ENCODE measurements at places on chromosomes 2 and 18.

- no peak overlapping the region for H3K4me3 ChIP-seq
- no peak for DNase-seq
- no peak overlapping the region for H3K27ac ChIP-seq
- no peaks in the 10 kb centered on the region for H3K36me3 ChIP-seq
- no peaks in the 10 kb centered on the region for H3K27me3 ChIP-seq
These were observed 82.1 kb downstream of the ZBTB7C start for GRCh38 chr18:48326901-48327675.

GRCh38 chr2:34037157-34037556 is 438.1 kb upstream of the FAM98A start:
- no peaks in the 10 kb centered on the region for H3K36me3 ChIP-seq
- no peaks in the 10 kb centered on the region for H3K27me3 ChIP-seq
- H3K4me3 ChIP-seq: no peak overlapping the region
- DNase-seq: peak; percentile 42

GRCh38 chr2:11515490-11515981 is 18.3 kb upstream of the GREB1 start:
- H3K4me3 ChIP-seq: peak overlapping the region; percentile 15
- no peaks in the 10 kb centered on the region for H3K27me3 ChIP-seq
- DNase-seq: peak; percentile 75
- peaks cover 63% of the 10 kb centered on the region for H3K4me1 ChIP-seq

- DNase-seq: peak; percentile 56
- no peaks in the 10 kb centered on the region for H3K36me3 ChIP-seq
These were observed 912.7 kb downstream of the CPS1 start for GRCh38 chr2:211468877-211469663.

GRCh38 chr18:61581578-61582201 is 248.5 kb downstream of the CDH20 start:
- H3K27ac ChIP-seq: no peak overlapping the region
- no peaks in the 10 kb centered on the region for H3K4me1 ChIP-seq
- peaks cover 15% of the 10 kb centered on the region for H3K27me3 ChIP-seq

DNA sequence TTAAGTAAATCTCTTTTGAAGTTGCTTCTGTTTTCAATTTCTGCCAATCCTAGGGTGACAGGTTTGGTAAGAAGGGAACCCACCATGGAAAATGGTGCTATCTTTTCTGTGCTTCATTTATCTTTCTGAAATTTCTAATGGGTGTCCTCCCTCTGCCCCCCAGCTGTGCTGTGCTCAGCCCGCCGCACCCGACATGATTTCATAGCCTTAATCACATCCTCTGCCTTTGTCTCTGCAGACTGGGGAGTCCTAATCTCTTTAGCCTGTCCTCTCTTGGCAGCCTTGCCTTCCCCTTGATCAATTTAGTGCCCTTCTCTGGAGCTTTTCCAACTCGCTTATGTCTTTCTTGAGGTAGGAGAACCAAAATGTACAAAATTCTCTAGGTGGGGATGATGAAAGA is 49.3 kb downstream of the DNMT3A start:
- peaks cover 14% of the 10 kb centered on the region for H3K4me1 ChIP-seq
- H3K36me3 ChIP-seq: no peaks in the 10 kb centered on the region
- no peaks in the 10 kb centered on the region for H3K27me3 ChIP-seq

- H3K4me3 ChIP-seq: no peak overlapping the region
- DNase-seq: peak; percentile 51
- peaks cover 6% of the 10 kb centered on the region for H3K4me1 ChIP-seq
These were observed 146.4 kb downstream of the FTCDNL1 start for GRCh38 chr2:199704358-199705238.

DNA sequence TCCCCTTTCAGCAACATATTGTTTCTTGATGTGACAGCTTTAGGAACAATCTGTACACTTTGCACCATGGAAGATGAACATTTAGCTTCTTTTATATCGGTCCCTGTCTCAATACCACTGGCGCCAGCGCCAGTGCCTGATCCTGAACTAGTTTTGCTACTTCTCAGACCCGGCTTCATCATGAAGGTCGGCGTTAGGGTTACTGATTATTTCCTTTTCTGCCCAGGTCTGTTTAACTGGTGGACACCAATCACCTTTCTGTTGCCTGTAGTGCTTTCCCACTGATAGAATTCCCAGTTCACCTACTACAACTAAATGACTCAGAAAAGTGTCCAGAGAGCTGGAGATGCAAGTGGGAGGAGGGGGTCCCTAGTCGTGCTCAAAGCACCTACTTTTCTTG is 99.5 kb downstream of the MYCN start:
- H3K36me3 ChIP-seq: no peaks in the 10 kb centered on the region
- H3K4me3 ChIP-seq: no peak overlapping the region
- no peaks in the 10 kb centered on the region for H3K27me3 ChIP-seq
- H3K4me1 ChIP-seq: peaks cover 34% of the 10 kb centered on the region
- no peak for DNase-seq

DNA sequence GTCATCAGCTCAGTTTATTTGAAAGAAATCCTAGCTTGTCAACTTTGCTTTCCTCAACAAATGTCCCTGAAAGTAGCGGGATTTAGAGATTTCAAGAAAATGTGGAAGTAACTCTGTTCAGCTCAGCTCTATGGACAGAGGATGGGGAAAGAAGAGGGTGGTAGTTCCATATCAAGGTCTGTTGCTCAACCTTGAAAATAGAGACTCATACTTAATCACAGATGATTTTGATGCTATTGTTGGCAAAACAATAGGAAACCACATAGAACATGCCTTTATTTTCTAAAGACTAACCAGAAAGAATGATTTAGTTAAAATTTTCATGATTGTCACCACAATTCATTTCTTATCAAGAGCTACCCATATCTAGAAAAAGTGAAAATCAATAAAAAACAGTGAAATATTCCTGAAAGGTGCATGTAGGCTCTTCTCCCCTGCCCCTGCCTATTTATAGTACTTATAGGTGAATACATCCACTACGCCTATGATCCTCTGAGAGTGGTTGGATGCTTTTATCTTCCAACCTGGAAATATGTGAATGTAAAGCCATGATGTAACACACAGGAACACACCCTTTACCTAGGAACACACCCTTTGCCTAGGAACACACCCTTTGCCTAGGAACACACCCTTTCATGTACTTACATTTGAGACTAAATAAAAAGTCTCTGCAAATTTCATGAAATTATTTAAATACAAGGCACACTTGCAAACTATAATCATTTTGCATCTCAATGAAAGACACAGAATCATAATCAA is 65.8 kb downstream of the ETAA1 start:
- H3K27me3 ChIP-seq: no peaks in the 10 kb centered on the region
- H3K4me1 ChIP-seq: no peaks in the 10 kb centered on the region
- H3K27ac ChIP-seq: no peak overlapping the region
- H3K36me3 ChIP-seq: no peaks in the 10 kb centered on the region

DNA sequence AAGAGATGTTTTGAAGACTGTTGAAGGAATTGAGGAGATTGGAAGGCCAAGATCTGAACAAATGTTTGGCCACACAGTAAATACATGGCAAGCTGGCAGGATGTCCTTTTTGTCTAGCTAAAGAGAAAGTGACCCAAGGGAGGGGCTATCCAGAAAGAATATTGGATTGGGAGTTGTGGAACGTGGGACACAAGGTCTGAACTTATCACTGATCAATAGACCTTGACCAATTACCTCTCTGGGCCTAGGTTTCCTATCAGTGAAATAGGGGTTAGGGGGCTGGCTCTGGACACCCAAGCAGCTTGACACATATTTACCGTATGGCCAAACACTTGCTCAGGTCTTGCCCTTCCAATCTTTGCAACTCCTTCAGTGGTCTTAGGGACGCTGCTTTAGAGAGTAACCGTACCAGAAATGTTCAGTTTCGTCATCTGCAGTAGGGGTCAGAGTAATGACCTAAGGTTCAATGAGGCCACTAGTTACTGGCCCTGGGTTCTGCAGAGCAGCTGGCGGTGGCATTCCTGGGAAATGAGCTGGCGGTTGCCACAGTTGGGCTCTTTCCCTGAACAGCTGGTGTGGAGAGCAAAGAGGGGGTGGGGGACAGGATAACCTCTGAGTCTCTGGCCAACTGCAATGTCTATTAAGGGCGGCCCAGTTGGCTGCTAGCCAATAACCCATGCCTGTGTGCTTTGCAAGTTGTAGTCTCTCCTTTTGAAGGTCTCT is 70.1 kb upstream of the STPG4 start:
- H3K27ac ChIP-seq: no peak overlapping the region
- no peaks in the 10 kb centered on the region for H3K27me3 ChIP-seq
- peaks cover 17% of the 10 kb centered on the region for H3K4me1 ChIP-seq

DNA sequence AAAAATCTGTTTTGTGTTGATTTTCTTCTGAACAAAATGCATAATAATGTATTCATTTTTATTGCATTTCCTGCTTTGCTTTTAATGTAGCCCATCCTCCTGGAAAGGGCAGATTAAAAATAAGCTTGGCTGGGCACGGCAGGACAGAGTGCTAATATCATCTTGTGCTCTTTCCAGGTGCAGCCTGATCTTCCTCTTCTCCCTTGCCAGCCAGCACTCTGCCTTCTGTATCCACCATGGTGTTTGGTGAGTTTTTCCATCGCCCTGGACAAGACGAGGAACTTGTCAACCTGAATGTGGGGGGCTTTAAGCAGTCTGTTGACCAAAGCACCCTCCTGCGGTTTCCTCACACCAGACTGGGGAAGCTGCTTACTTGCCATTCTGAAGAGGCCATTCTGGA is 52.3 kb downstream of the KCNS3 start:
- no peak for DNase-seq
- H3K27me3 ChIP-seq: no peaks in the 10 kb centered on the region
- no peak overlapping the region for H3K4me3 ChIP-seq
- H3K36me3 ChIP-seq: no peaks in the 10 kb centered on the region

DNA sequence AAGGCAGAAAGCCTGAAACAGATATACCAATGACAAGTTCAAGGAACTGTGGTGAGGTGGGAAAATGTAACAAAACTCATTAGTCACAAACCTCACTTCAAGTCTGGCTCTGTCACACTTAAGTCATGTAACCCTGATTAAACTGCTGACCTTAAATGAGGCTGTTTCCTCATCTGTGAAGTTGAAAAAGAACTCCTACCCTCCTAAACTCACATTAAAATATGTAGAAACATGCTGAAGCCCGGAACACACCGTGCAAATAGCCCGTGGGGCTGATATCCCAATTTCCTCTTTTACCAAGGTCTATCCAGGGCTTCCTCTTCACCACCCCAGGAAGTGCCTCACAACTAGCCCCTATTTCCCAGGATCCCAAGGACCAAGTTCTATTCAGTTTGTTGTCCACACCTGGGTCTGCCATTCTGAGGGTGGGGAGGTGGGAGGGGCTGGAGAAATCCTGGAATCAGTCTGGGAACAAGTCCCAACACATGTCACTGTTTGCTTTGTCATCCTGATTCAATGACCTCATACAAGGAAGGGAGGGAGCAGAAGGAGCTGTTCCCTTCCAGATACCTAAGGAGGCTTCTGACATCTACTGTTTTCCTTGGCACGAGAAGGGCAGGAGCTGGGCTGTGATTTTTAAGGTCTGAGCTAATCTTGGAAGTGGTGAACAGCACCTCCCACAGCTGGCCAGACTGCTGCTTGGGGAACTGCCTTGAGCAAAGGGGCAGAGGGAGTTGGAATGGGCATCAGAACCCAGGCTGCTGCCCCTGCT is 42.3 kb downstream of the SLC4A1AP start:
- H3K4me1 ChIP-seq: peaks cover 5% of the 10 kb centered on the region
- no peak for DNase-seq
- no peaks in the 10 kb centered on the region for H3K27me3 ChIP-seq
- no peaks in the 10 kb centered on the region for H3K36me3 ChIP-seq

GRCh38 chr2:147424766-147425165 is 420.1 kb upstream of the ACVR2A start:
- H3K27me3 ChIP-seq: no peaks in the 10 kb centered on the region
- H3K36me3 ChIP-seq: no peaks in the 10 kb centered on the region
- no peak overlapping the region for H3K4me3 ChIP-seq

- no peak overlapping the region for H3K4me3 ChIP-seq
- no peak for DNase-seq
- H3K27ac ChIP-seq: no peak overlapping the region
These were observed 104.5 kb upstream of the YWHAQ start for GRCh38 chr2:9735335-9735734.

- H3K4me1 ChIP-seq: no peaks in the 10 kb centered on the region
- H3K4me3 ChIP-seq: no peak overlapping the region
- no peak overlapping the region for H3K27ac ChIP-seq
- H3K27me3 ChIP-seq: no peaks in the 10 kb centered on the region
- DNase-seq: no peak
These were observed 332.5 kb upstream of the TNP1 start for GRCh38 chr2:217192366-217192765.

- no peak for DNase-seq
- peaks cover 32% of the 10 kb centered on the region for H3K4me1 ChIP-seq
- H3K4me3 ChIP-seq: no peak overlapping the region
- no peak overlapping the region for H3K27ac ChIP-seq
- no peaks in the 10 kb centered on the region for H3K27me3 ChIP-seq
- H3K36me3 ChIP-seq: no peaks in the 10 kb centered on the region
These were observed 48.8 kb upstream of the ZDBF2 start for GRCh38 chr2:206225435-206226232.

DNA sequence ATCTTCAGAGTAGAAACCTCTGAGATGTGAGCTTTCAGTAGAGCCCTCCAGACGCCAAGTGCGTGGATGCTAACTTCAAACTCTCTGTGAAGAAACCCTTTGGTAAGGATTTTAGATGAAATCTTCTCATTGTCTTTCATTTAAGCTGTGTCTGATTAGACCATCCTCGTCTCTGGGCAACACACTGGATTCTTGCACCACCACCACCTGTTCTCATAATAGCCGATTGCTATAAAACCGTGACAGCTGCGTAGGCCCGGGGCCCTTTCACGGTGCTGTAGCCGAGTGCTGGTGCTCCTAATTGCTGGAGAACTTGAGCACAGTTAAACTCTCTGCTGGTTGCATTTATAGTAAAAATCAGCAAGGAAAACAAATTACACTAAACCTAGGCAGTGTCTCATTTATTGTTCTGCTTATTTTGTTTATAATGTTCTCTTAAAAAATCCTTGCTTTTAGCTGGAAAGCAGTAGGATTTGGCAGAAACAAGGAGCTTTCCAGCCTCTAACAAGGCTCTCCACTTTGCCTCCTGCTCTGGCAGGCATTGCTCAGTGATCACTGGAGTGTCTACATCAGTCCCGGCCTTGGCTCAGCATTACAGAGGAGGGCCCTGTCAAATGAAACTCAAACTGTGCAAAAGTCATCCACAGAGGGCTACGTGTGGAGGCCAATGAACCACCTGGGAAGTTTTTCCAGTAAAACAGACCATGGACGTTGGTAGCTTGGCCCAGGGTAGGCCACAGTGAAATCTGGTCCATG is 40.9 kb upstream of the MBP start:
- H3K36me3 ChIP-seq: no peaks in the 10 kb centered on the region
- DNase-seq: no peak
- H3K4me3 ChIP-seq: no peak overlapping the region
- H3K27ac ChIP-seq: no peak overlapping the region

DNA sequence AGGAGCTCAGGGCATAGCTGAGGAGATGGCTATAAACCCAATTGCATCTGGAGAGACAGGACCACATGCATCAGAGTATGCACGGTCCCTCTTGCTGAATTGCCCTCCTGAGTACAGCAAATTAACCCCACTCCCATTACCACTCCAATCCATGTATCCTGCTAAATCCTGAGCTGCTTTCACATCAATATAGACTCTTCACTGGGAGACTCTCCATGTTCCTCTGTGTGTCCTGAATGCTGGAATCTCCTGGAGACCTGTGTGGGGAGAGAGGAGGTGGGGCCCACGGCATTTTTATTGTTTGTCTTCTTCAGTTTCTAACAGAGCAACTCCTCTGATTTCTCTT is 41.6 kb downstream of the THNSL2 start:
- H3K36me3 ChIP-seq: no peaks in the 10 kb centered on the region
- H3K27me3 ChIP-seq: no peaks in the 10 kb centered on the region
- peaks cover 24% of the 10 kb centered on the region for H3K4me1 ChIP-seq
- no peak overlapping the region for H3K4me3 ChIP-seq
- DNase-seq: no peak

Data from neural progenitor cell (in vitro differentiated cells).